ENCODE measurements at places on chromosomes 6 and 20.
A peak's percentile ranks its signal among the peaks of the same experiment; 100 is the strongest.

DNA sequence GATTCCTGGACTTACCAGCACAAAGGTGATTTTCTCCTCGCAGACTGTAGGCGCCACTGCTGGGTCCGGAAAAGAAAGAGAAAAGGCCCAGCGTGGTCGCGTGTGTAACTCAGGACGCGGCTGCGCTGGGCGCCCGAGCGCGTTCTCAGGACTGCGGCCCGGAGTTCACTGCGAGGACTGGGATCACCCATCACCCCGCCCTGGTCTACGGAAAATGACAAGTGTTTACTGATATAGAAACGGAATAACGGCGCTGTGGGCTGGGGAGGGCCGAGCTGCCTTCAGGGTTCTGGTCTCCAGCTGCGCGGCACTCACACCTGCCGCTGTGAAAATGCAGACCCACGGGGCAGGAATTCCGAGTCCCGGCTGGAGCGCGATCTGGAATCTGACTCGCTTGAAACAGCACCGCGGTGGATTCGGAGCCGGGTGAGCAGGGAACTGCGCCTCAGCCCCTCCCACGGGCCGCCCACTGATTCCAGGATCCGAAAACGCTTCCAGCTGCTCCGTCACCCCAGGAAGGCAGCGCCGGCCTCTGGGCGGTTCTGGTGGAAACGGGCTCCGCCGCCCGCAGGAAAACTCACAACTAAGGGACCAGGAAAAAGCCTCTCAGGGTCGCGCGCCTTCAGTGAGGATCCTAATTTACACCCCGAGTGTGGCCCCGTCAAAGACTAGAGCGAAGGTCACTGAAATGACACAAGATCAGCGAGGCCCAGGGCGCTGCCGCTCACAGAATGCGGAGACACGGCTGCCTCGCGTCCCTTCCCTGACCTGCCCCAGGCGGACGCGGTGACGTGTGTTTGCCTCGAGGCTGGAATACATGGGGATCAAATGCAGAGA, 34.5 kb downstream of the HLA-A start:
- peak; percentile 72 for DNase-seq

- no peak for DNase-seq
Measured at GRCh38 chr20:41507436-41507835, 110.7 kb downstream of the CHD6 start.

DNA sequence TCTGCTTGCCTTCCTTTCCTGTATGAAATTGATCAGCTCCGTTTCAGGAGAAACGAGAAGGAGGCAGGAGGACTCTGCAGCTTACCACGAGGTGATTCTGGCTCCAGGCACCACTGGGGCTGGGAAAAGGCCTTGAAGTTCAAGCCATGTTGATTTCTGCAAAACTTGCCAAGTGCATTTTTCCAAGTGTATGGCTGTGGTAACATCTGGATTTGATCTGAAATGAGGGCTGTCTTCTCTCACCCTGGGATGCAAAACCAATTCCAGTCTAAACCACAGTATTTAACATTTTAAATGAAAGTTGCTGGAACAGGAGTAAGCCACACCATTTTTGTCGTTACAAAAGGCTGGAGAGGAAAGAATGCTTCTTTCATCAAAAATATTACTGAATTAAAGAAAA, 36.1 kb upstream of the FAM210B start:
- DNase-seq: no peak

GRCh38 chr6:144781836-144782235, 496.7 kb downstream of the UTRN start:
- no peak for DNase-seq

- no peak for DNase-seq
Measured at GRCh38 chr6:37648465-37649330, 49.0 kb downstream of the MDGA1 start.

DNA sequence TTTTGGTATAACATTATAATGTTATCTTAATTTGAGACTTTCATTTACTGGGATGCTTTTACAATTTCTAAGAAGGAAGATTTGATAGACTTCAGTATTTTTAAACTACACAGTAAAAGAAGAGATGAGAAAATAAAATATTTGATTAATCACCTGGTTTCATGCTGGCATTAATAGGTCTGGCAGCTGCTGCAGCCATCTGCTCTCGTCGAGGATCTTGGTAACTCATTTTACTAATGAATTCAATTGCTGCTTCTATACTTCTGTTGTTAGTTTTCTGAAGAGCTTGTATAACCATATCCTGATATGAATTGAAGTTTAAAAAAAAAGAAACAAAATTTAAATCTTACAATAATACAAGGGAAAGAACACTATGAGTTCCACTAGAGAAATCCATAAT, 23.0 kb downstream of the LATS1 start:
- DNase-seq: no peak

DNA sequence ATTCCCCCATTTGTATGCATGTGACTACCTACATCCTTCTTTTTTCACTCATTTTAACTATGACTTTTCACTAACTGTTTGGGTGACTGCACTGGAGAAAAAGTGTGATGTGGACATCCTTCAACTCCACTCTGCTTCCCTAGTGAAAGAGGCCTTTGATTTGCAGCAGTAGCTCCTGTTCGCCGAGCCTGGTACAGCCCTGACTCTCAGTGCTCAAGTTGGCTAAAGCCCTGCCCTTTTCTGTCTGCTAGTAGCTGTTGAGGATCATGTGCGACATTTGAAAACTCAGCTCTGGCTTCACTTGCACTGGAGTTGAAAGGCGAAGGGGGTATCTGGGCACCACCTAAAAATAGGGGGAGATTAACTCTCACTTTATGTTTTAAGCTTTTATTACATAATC, 42.1 kb downstream of the DAAM2 start:
- no peak for DNase-seq

- peak; percentile 60 for DNase-seq
Measured at GRCh38 chr20:62339647-62340062, 27.5 kb downstream of the LAMA5 start.

GRCh38 chr6:79832723-79833122, 114.6 kb downstream of the ELOVL4 start:
- DNase-seq: no peak

DNA sequence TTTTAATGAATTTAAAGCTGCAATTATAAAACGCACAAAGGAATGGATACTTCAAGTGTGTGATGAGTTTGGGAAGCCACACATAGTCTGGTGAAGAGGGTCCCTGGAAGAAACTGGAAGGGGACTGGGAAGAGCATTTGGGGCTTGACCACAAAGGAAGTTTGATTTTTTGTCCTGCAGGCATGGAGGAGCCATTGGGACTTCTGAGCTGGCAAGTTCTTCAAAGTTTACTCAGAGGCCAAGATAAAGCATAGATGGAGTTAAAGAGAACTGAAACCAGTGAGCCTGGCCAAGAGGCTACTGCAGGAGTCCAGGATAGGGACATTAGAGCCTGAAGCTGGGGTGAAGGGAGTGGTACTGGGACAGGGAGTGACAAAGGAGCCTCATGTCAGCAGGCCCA, 95.0 kb downstream of the AIG1 start:
- peak; percentile 30 for DNase-seq

GRCh38 chr20:50330504-50331313, 140.1 kb downstream of the CEBPB start:
- no peak for DNase-seq

GRCh38 chr20:44054118-44054517, 132.9 kb downstream of the JPH2 start:
- no peak for DNase-seq

DNA sequence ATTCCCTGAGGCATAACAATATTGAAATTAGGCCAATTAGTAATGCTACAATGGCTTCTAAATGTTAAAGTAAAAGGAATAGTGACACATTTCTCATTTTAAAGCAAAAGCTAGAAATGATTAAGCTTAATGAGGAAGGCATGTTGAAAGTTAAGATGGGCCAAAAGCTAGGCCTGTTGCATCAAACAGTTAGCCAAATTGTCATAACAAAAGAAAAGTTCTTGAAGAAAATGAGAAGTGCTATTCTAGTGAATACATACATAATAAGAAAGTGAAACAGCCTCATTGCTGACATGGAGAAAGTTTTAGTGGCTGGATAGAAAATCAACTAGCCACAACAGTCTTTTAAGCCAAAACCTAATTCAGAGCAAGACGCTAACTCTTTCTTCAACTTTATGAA, 12.9 kb downstream of the OR2A4 start:
- peak; percentile 57 for DNase-seq

- no peak for DNase-seq
Measured at GRCh38 chr6:163728442-163729126, 314.1 kb downstream of the QKI start.

DNA sequence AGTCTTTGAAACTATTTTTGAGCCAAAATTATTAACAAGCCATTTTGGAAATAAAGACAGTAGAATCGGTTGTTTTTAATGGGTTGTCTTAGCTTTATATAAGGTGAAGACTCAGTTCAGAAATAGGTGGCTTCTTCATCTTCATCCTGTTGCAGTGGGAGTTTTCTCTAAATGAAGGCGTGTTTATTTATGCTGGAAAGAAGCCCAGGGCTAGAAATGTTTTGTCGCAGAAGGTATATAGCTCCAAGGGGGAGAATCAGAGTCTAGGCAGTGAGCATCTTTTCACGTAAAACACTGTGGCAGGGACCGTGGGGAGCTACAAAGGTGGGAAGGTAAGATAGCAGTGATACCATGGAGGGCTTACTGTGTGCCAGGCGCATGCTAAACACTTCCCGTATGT, 34.3 kb downstream of the FARS2 start:
- DNase-seq: no peak

- DNase-seq: no peak
Measured at GRCh38 chr20:13953227-13953626, 37.2 kb downstream of the SEL1L2 start.

DNA sequence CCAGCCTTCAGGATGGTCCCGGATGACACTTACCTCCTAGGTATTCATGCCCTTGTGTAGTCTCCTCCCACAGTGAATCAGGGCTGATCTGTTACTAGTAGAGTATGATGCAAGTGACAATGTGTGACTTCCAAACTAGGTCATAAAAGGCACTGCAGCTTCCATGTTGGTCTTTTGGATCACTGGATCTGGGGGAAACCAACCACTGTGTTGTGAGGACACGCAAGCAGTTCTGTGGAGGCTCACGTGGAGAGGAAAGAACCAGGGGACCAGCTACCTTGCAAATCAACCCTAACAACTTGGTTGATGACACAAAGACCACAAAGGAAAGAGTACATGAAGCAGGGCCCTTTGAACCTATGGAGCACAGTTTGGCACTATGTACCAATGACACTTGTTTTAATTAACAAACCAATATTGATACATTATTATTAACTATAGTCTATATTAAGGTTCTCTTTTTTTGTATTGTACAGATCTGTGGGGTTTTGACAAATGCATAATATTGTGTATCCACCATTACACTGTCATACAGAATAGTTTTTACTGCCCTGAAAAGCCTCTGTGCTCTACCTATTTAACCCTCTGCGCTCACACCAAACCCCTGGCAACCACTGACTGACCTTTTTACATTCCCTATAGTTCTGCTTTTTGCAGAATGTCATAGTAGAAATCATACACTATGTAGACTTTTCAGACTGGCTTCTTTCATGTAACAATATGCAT, 16.3 kb upstream of the SDCBP2 start:
- no peak for DNase-seq

GRCh38 chr6:134908906-134909516, 40.9 kb downstream of the ALDH8A1 start:
- DNase-seq: peak; percentile 9

DNA sequence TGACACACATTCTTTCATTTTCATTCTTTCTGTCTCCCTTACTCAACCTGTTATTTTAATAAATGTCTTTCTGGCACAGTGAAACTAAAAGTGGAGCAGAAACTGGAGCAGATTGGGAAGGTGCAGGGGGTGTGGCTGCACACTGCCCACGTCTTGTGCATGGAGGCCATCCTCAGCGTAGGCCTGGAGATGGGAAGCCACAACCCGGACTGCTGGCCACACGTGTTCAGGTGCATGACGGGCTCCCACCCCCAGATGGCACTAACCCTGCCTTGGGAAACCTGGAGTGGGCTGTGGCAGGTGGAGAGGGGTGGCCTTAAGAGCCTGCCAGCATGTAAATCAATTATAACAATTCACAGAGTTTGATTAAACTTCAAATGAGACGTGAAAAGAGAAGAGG, 71.4 kb upstream of the PBOV1 start:
- DNase-seq: peak; percentile 15

DNA sequence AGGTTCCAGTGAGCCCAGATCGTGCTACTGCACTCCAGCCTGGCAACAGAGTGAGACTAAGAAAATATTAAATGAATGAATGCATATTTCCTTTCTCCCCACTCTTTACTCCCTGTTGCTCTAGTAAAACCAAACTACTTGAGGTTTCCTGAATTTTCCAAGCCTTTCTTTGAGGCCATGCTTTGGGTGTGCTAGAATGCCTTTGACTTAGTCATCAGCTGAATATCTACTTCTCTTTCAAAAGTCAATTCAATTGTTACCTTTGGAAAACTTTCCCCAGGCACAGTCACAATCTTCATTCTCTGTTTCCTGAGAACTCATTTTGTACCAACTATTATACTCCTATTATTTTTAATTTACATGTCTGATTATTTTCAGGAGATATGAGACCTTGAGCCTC, 27.5 kb upstream of the CEP85L start:
- no peak for DNase-seq

GRCh38 chr6:46296586-46296985, 125.8 kb upstream of the ENPP5 start:
- DNase-seq: no peak

GRCh38 chr6:431504-431903, 40.0 kb downstream of the IRF4 start:
- no peak for DNase-seq

All from suppressor macrophage treated with lipopolysaccharide for 4 hours (primary cell).